ENCODE measurements at places on chromosomes 2 and 18. TPM values are rescaled to one million over a fixed set of nuclear protein-coding genes. Genes with fewer than 3 reads are reported as not detected.

DNA sequence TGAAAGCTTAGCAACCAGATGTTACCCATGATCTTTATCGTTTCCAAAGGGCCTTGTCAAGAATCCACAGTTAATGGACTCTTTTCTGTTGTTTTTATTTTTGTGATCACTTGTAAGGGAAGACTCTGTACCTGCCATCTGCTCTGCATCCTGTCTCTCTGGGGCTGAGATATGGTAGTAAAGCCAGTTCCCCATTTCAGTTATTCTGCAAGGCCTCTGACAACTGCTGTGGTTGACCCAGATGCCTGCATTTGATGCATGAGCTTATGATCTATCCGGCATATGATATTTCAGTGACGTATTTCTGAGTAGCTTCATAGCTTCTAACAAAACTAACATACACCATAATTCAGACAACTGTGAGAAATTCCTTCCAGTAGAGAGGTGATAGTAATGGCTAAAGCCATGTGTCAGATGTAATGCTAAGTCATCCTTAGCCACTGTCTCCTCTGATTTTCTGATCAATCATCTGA is 105.1 kb downstream of the TPO start:
- DNase-seq: no peak

GRCh38 chr2:236731767-236732580 is 162.3 kb downstream of the ACKR3 start:
- peak; percentile 79 for DNase-seq

- no peak for DNase-seq
Measured at GRCh38 chr18:435940-436339, 64.6 kb downstream of the COLEC12 start.

DNA sequence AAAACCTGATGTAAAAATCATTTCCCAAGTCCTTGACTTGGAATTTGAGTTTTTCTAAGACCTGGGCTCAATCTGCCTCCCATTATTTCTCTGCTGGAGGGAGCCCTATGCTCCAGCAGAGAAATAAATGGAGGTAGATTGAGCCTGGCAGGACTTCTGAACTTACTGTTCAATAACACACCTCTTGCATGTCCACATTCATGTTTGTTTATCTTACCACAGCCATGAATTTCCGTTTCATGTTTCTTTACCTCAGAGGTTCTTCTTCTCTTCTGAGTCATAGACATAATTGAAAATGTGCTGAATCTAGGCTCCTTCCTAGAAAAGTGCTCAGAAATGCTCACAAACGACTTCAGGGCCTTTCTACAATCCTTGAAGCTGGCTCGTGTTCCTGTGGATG is 170.8 kb downstream of the PMAIP1 start:
- DNase-seq: no peak

- no peak for DNase-seq
Measured at GRCh38 chr2:171792886-171793580, 101.0 kb downstream of the SLC25A12 start.

DNA sequence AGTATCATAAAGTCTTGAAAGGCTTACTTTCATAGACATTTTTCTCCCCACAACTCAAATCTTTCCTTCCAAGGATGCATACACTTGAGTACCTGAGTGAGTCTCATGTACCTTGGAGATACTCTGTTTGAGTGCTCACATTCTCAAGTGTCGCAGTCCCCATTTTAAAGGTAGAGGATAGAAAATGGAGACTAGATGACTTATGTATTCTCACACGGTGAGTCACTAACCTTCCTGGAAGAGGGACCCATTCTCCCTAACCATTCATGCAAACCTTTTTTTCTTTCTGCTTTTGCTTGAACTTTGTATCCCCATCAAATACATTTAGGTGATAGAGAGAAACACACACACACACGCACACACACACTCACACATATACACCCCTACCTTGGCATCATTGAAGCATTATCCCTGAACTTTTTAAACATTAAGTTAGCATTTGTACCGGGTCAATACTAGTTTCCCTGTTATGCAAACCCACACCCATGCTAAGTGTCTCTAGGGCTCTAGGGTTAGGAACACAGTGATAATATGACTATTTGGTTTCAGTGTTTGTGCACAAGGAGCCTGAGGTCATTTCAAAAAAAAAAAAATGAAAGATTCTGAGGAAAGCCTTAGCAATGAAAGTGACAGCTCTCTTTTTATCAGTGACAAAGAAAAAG is 236.2 kb downstream of the IKZF2 start:
- DNase-seq: no peak

- peak; percentile 7 for DNase-seq
Measured at GRCh38 chr2:240512666-240513535, 44.9 kb downstream of the ANKMY1 start.

DNA sequence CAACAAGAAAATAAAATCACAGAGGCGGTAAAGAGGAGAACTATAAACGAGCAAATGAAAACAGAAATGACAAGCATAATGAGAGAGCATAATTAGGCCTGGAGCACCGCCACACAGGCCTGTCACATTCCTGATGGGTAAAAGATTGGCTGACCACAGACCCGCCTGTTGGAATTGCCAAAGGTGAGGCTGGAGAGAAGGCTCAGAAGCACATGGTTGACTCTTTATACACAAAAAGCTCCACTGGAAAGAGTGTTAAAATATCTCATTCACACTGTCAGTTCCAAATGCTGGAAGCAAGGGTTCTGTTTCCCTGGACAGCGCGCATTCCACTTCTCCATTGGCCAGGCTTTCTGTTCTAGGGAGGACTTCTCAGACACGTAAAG is 5.9 kb upstream of the LGALSL start:
- DNase-seq: no peak

- no peak for DNase-seq
Measured at GRCh38 chr18:23257686-23258565, 122.6 kb downstream of the CABLES1 start.

DNA sequence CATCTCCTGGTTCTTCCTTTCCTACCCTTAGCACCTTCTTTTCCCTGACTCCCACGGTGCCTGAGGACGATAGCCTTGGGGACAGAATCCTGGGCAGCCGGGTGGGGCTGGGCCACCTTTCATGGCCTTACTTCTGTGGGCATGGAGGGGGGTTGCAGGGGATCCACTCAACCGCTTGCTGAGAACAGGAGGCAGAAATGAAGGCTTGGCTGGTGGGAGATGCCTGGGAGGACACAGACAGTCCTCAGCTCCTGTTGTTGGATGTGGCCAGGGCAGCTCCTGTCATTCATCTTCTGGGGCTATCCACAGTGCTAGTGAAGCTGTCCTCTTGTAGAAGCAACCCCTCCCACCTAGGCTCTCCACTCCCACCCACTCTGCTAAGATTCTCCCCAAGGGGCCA is 95.5 kb upstream of the CELF4 start:
- DNase-seq: no peak

- DNase-seq: no peak
Measured at GRCh38 chr2:10584242-10584753, 105.5 kb downstream of the NOL10 start.

DNA sequence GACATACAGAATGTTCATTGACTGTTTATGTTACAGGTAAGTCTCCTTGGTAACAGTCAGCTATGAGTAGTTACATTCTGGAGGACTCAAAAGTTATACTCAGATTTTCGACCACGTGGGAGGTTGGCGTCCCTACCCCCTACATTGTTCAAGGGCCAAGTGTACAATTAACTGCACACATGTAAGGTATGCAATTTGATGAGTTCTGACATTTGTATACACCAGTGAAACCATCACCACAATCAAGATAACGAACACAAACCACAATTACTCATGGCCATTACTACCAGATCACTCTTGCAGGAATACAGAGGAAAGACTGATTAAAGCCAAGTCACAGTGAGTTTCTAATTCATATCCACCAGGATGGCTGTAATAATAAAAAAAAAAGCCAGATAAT is 39.6 kb upstream of the LDLRAD4 start:
- DNase-seq: no peak

DNA sequence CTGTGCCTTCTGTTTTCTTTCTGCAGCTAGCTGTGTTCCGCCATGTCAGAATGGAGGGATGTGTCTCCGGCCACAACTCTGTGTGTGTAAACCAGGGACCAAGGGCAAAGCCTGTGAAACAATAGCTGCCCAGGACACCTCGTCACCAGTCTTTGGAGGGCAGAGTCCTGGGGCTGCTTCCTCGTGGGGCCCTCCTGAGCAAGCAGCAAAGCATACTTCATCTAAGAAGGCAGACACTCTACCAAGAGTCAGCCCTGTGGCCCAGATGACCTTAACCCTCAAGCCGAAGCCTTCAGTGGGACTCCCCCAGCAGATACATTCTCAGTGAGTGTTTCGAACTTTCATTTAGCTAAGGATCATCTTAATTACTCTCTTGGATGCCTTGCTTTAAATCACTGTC is 74.1 kb downstream of the LTBP1 start:
- DNase-seq: no peak

DNA sequence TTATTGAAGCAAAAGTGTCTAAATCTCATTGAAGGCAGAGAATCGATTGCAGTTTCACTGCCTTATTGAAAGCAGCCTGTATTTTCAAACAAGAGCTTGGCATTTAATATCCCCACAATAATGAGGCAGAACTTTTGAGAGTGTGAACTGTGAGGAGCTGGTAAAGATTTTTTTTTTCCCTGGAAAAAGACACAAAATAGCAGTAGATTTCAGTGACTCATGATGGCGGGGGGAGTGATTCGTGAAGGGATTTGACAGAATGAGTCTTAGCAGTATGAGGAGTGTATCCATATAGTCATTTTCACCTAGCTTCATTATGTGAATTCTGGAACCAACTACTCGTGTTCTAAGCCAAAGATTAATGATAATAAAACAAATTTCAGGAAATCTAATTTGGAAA is 242.9 kb downstream of the ARL6IP6 start:
- no peak for DNase-seq

- DNase-seq: no peak
Measured at GRCh38 chr2:186328838-186329237, 157.2 kb upstream of the ZC3H15 start.

DNA sequence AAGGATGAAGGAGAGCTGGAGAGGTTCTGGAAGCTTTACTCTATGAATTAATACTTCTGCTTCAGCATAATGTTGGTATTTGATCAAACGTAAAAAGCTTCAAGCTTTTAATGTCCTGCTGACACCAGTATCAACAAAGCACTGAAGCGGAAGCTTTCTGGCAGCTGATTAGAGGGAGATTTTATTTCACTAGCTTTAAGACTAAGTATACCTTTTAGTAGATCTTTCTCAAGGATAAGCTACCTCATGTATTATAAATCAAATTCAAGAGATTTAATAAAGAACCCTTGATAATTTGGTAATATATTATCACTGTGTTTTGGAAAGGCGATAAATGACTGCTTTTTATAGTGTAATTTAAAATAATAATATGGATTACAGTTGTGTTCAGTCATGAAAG is 128.0 kb upstream of the CD302 start:
- no peak for DNase-seq

- DNase-seq: no peak
Measured at GRCh38 chr2:224272237-224272910, 129.5 kb downstream of the FAM124B start.

GRCh38 chr2:147688242-147688641 is 156.6 kb upstream of the ACVR2A start:
- no peak for DNase-seq

DNA sequence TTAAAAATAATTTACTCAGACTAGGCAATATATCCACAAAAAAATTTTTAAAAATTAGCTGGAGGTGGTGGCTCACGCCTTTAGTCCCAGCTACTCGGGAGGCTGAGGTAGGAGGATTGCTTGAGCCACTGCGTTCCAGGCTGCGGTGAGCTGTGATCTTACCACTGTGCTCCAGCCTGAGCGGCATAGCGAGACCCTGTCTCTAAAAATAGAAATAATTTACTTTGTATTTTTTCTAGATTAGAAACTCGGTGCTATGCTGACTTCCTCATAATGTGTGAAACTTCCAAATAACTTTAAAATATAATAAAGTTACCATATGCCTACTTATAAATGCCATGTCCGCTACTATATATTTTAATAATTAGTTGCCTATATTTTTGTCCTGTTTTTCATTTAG is 6.7 kb downstream of the PPIG start:
- no peak for DNase-seq

- DNase-seq: no peak
Measured at GRCh38 chr2:6384341-6384740, 481.4 kb downstream of the CMPK2 start.

- DNase-seq: no peak
Measured at GRCh38 chr2:17083902-17084301, 418.3 kb upstream of the CYRIA start.

- DNase-seq: no peak
Measured at GRCh38 chr2:108959401-108959800, 29.6 kb downstream of the EDAR start.

DNA sequence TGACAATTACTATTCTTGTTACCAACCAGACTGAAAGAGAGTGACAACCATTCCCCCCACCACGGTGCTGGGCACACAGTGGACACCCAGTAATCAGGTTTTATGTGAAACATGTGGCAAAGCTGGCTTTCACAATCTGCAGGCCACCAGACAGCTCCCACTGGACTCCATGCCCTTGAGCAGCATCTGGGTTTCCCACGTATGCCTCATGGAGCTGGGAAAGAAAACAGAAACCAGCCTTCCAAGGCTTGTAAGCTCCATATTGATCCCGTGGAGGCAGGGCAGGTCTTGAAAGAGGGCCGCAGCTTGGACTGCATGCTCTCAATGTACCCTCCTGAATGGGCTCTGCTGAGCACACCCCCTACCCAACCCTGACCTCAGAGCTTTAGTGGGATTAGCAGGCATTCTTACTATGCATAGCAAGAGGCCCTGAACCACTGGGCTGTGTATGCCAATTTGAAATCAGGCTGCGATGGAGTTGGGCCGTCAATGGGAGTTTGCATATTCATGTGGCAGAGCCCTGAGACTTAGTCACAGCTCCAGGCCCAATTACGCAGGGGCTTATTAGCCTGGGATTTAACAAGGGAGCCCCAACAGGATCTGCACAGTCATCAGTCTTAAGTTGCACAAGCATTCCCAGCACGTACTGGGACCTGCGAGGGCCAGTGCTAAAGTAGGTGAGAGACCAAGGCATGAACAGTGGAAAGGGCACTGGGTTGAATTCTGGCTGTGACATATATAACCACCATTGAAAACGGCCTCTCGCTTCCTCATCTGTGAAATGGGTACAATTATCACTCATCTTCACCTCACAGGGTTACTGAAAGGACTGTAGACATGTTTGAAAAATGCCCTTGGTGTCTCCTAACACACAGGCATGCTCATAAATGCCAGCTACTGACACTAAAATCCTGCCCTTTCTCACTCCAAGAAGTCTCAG is 10.5 kb downstream of the C1QL2 start:
- DNase-seq: no peak

GRCh38 chr2:221465776-221466175 is 106.3 kb downstream of the EPHA4 start:
- DNase-seq: no peak

CFC1 gene
- total RNA-seq: not detected

ALS2 gene
- 28.4 TPM for total RNA-seq

SLC30A3 gene
- not detected for total RNA-seq

LDLRAD4 gene
- total RNA-seq: 28.5 TPM

MBOAT2 gene
- 6.4 TPM for total RNA-seq

NYAP2 gene
- total RNA-seq: not detected

ABCG8 gene
- 0.15 TPM for total RNA-seq

TYMS gene
- total RNA-seq: 2.0 TPM

SALL3 gene
- total RNA-seq: not detected

SULT1C2 gene
- total RNA-seq: not detected

SPDYA gene
- total RNA-seq: 0.98 TPM

Measured in breast epithelium (tissue), 4 donors.